ENCODE measurements at places on chromosomes 5 and 9.

DNA sequence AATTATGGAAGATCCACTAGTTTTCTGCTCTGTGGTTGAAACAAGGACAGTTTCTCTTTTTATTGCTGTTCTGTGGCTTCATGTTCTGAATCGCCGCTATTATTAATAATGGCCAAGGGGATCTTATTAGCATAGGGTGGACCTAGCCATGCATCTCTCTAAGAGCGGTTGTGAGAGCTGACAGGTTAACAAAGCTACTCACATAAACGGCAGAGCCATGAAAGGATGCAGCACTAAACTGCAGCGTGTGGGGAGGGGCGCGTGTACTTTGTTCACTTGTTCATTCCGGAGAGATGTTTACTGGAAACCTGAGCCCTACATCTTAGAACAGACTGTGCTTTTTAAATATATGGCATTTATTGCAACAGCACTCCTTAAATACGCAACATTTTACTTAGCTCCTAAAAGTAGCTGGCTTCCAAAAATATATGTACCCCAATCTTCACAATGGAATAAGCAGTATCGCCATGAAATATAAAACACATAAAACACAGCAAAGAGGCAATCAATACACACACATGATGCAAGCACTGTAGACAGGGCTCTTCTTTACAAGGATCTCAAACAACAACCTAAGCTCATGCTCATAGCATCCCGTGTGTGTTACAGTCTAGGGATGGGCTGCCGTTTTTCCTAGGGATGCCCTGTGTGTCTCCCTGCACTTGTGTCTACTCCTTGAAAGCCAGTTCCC lies 424.6 kb downstream of the MED10 start:
- no peak for DNase-seq

- no peak for DNase-seq
These were observed 45.7 kb downstream of the SARDH start for GRCh38 chr9:133692364-133692985.

GRCh38 chr5:108749128-108749861 lies 1.6 kb downstream of the FER start:
- no peak for DNase-seq

GRCh38 chr5:104045987-104046386 lies 483.4 kb upstream of the NUDT12 start:
- DNase-seq: no peak

GRCh38 chr9:113160571-113160970 lies 9.8 kb downstream of the SLC31A2 start:
- DNase-seq: no peak

GRCh38 chr9:126933334-126933980 lies 18.9 kb downstream of the RALGPS1 start:
- DNase-seq: peak; percentile 25

- no peak for DNase-seq
These were observed 148.0 kb downstream of the ERCC6L2 start for GRCh38 chr9:96023486-96023885.

GRCh38 chr5:41978676-41979075 lies 53.6 kb downstream of the FBXO4 start:
- no peak for DNase-seq

- no peak for DNase-seq
These were observed 31.6 kb downstream of the ADRA1B start for GRCh38 chr5:159947708-159948358.

- DNase-seq: no peak
These were observed 157.0 kb downstream of the FAM114A2 start for GRCh38 chr5:153881687-153882086.

DNA sequence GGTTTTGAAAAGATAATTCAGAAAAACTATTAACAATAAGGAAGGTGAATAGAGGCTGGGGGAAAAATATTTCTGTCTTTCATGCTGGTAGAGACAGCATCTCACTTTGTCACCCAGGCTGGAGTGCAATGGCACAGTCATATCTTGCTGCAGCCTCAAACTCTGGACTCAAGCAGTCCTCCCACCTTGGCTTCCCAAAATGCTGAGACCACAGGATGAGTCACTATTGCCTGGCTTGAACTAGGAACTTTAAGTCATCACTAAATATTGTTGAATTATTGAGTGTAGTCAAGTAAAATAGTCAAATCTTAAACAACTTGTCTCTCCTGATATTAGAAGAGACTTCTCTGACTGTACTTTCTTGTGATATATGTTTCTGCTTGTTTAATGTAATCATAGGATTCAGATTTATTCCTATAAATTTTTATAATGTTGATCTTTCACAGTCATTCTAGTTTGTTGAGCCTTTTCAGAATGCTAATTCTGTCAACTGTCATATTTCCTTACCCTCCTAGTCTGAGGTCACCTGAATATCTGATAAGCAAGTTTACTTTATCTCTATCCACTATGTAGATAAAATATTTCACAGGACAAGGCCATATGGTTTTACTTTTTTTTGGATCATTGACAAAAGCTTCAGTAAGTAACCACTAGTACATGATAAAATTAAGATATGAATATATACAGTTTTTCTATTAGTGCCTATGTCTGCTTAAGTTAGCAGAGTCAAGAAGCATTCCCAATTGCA lies 1696.5 kb downstream of the MAT2B start:
- no peak for DNase-seq

GRCh38 chr5:173972607-173972924 lies 16.4 kb upstream of the C5orf47 start:
- no peak for DNase-seq

- no peak for DNase-seq
These were observed 43.1 kb downstream of the HABP4 start for GRCh38 chr9:96492993-96493531.

DNA sequence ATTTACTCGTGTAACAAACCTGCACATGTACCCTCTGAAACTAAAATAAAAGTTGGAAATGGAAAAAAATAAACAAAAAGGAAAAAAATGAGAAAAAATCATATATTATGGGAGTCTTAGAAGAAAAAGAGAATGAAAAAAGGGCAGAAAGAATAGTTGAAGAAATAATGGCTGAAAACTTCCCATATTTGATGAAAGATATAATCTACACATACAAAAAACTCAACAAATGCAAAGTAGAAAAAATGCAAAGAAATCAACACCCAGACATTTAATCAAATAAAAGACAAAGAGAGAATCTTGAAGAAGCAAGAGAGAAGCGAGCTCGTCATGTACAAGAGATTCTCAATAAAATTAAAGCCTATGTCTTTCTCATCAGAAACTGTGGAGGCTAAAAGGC lies 73.8 kb downstream of the SLC25A46 start:
- DNase-seq: no peak

- DNase-seq: no peak
These were observed 1.9 kb downstream of the FBXO10 start for GRCh38 chr9:37574241-37574721.

- no peak for DNase-seq
These were observed 48.4 kb upstream of the APC start for GRCh38 chr5:112689155-112689909.

GRCh38 chr9:114226246-114227055 lies 71.1 kb downstream of the COL27A1 start:
- no peak for DNase-seq

GRCh38 chr5:16550316-16550952 lies 66.4 kb downstream of the RETREG1 start:
- no peak for DNase-seq

DNA sequence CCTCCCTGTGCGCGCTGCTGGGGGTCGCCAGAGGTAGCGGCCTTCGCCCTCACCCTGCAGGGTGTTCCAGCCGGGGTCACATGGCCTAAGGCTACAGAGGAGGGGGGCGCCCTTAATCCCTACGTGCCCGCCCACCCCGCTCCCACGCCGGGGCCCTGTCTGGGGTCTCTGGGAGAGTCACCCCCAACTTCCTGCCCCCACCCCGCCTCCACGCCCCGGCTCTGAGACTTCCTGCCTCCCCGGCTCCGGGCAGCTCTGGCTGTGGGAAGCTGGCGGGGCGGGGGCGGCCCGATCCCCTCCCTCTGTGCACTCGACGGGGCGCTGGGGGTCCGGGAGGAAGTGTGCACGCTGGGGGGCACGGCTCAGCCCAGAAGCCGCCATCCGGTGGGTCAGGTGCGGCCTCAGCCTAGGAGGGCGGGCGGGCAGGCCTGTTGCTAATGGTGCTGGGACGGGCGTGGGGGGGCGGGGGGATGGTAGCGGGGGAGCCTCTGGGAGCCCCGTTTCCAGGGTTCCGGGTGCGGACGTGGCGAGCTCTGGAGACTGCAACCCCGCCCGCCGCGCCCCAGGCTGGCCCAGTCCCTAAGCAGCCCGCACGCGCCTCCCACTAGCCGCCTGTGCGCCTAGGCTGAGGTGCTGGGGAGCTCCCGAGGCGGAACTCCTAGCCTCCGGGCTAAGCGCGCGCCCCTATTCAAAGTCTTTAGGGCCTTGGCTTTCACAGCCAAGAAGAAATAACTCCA lies 61.6 kb downstream of the CXXC5 start:
- DNase-seq: no peak

DNA sequence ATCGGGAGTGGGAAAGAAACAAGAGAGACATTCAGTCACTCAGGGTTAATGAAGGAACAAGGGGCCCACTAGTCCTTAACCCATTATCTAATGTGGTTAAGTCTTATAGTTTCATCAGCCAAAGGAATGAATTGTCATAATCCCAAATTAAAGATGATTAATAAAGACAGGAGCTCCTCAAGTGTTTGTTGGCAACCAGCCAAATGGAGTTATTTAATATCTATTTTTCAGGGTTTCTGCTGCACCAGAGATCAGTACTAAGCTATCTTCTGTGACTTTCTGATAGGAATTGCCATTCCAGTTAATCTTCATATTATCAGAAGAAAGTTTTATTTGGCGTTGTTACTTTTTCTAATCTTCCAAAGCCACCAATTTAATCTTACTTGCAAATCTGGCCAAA lies 34.0 kb upstream of the FCHO2 start:
- no peak for DNase-seq

- no peak for DNase-seq
These were observed 13.6 kb upstream of the SPARC start for GRCh38 chr5:151700296-151700695.

DNA sequence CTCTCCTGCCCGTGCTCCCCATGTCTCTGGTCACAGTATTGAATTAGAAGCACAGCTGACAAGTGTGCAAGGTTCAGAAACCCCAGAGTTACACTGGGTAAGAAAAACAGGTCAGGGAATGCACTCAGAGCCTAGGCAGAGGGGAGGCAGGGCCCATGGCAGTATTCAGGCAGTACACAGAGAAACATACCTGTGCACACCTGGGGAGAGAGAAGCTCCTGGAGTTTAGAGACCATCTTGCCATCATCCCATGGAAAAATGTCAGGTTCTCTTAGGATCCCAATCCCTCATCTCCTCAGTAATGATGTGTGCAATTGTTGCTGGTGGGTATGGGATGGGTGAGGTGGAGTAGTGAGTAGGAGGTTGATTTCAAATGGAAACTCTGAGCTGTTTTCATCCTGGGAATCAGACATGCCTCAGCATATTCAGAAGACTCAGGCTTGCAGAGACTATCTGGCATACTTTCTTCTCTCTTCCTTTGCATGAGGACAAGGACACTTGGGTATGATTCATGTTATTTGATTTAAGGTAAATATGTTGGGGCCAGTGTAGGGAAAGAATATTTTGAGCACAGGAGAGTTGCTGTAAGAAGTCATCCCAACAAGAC lies 228.5 kb downstream of the ESM1 start:
- no peak for DNase-seq

DNA sequence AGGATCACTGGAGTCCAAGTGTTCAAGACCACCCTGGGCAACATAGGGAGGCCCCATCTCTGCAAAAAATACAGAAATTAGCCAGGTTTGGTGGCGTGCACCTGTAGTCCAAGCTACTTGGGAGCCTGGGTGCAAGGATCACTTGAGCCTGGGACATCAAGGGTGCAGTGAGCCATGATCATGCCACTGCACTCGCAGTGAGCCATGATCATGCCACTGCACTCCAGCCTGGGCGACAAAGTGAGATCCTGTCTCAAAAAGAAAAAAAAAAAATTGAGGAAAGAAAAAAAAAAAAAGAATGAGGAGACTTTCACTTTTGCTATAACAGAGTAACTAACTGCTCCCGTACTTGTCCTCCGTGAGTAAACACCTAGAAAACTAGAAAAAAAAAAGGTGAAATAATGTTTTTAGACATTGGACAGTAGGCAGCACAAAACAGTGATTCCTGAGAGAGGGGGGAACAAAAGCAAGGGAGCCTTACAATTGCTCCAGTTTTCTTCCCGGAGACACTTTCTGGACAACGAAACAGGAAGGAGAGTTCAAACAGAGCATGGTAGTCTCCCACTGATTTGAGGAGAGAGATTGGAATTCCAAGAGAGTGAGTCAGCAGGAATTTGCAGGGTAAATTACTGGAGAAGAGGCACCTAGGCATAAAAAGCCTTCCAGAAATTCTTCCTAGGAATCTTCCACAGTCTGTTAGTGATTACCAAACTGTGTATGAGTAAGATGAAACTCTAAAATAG lies 6.9 kb upstream of the ZBTB5 start:
- DNase-seq: no peak

GRCh38 chr9:9790216-9790872 lies 822.5 kb downstream of the PTPRD start:
- DNase-seq: no peak

DNA sequence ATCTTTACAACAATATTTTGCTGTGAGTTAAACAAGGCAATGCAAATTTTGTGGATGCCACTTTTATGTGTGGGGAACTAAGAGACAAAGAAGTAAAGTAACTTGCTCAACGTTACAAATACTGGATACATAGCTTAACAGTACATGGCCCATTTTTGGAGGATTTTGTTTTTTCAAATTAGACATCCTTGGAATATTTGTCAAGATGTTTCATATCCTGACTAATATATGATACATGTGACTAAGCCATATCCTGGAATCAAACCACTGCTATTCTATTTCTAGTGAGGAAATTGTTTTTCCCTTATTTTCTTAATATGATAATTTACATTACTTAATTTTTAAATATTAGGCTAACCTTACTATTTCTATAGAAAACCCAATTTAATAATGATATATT lies 529.8 kb downstream of the DMRTA1 start:
- DNase-seq: no peak

DNA sequence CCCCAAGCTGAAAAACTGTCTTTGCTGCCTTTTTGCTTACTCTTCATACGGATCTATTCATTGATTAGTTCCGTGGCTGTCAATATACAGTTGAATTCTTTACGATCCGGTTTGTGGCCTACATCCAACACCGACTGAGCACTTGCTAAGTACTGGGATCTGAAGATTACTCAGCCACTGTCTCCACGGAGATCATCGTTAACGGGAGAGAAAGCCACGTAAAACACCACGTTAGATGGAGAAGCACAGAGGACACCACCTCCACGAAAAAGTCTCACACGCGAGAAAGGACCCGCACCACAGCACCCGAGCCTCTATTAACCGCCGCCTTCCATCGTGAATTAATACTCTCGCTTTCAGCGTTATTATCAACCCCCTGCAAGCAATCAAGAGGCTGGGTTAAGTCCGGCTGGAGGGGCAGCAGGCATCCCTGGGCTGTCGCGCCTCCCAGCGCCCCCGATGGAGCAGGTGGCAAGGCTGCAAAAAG lies 650 bp downstream of the ELP1 start:
- DNase-seq: no peak

Measured in activated effector memory CD4-positive, alpha-beta T cell treated with anti-CD3 and anti-CD28 coated beads, Interleukin-2, amount 50 U/mL, for 16 hours (primary cell).